GM12892 (cell line): ENCODE measurements at places on chromosomes 7 and 10.

GRCh38 chr7:149422162-149422913 lies 38.5 kb downstream of the ZNF777 start:
- DNase-seq, result peak; percentile 96

DNA sequence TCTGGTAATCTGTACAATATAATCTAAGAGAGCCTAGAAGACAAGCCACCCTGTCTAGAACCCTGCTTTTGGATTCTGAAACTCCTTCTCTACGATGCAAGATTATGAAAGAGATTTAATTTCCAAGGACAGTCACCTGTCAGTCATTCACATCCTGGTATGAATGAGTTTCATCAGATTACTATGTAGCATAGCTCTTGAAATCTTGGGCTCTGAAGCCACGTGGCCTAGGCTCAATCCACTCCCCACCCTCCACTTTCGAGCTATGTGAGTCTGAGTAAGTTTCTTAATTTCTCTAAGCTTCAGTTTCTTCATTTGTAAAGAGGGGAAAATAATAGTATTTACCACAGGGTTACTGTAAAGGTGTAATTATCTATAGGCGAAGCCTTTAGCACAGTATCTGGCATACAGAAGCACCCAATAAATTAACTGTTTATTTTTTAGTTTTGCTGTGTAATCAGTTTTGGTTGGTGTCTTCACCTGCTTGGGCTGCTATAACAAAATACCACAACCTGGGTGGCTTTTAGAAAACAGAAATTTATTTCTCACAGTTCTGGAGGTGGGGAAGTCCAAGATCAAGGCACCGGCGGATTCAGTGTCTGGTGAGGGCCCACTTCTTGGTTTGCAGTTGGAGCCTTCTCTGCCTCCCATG lies 71.3 kb downstream of the MYOF start:
- no peak for DNase-seq

GRCh38 chr7:74068378-74069085 lies 15.1 kb upstream of the LIMK1 start:
- DNase-seq, result no peak

DNA sequence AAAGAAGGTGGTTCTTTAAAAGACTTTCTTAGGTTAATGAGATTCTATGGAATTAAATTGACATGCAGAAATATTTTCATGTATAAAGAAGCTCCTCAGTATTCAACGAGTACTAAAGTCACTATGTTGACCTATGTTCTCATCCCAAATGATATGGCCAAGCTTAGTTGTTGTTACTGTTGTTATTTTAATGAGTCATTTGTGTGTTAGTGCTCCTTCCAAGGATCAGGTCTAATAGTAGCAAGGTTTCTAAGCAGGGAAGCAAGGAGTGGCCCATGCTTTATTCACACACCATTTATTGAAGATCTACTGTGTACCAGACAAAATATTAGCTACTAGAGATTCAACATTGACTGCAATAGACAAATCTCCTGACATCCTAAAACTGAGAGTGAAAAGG lies 41.9 kb downstream of the LRRN3 start:
- no peak for DNase-seq

DNA sequence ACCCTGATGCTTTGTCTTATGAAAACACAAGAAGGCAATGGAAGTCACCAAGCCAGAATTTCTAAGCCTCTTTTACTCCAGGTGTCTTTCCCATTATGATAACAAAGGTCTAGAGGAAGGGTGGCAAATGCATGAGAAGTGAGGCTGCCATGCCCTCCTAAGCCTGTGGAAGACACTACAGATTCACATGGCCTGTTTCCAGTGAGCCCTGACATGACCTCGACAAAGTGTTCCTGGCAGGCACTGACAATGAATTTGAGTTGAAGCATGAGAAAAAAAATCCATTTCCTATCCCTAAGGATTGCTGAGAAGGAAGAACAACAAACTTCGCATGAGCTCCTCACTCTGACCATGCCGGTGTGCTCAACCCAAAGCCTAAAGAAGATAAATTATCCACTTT lies 268.0 kb downstream of the HTR7 start:
- no peak for DNase-seq

GRCh38 chr10:13146379-13146778 lies 15.0 kb upstream of the MCM10 start:
- DNase-seq, result no peak

DNA sequence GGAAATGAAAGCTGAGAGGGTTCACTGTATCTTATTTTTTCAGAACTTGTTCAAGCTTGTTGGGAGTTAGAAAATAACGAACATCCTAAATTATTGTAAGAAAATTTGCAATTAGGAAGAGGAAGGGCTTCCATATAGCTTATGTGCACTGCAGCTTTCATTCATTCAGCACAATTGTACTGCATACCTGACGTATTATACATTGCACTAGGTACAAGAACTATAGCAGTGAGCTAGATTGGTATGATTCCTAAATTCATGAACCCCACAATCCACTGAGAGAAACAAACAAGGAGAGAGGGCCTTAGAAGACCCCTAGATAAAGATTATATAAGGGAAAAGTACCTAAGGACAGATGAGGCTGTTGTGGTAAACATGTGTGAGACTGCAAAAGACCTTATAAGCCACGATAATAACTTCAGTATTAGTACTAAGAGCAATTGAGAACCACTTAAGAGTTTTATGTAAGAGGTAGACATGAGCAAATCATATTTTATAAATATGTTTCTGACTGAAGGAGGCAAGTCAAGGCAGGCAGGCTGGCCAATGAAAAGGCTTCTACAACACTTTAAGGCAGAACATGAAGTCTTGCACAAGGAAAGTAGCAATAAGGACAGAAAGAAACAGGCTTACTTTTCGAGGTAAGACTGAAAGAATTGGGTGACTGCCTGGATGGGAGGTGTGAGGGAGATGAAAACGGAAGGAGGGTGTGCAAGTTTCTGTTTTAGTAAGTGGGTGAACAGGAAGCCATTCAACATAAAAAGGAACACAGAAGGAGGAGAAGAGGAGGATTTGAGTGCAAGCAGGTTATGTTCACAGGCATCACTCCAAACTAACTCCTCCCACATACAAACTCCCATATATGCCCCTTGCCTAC lies 77.9 kb upstream of the LRRN3 start:
- DNase-seq, result peak; percentile 1

- DNase-seq, result no peak
Measured at GRCh38 chr10:131909014-131909808, 8.4 kb downstream of the PPP2R2D start.

GRCh38 chr10:95560278-95561176 lies 644 bp downstream of the SORBS1 start:
- DNase-seq, result peak; percentile 56

- DNase-seq, result no peak
Measured at GRCh38 chr10:84114088-84114667, 25.1 kb upstream of the GHITM start.

DNA sequence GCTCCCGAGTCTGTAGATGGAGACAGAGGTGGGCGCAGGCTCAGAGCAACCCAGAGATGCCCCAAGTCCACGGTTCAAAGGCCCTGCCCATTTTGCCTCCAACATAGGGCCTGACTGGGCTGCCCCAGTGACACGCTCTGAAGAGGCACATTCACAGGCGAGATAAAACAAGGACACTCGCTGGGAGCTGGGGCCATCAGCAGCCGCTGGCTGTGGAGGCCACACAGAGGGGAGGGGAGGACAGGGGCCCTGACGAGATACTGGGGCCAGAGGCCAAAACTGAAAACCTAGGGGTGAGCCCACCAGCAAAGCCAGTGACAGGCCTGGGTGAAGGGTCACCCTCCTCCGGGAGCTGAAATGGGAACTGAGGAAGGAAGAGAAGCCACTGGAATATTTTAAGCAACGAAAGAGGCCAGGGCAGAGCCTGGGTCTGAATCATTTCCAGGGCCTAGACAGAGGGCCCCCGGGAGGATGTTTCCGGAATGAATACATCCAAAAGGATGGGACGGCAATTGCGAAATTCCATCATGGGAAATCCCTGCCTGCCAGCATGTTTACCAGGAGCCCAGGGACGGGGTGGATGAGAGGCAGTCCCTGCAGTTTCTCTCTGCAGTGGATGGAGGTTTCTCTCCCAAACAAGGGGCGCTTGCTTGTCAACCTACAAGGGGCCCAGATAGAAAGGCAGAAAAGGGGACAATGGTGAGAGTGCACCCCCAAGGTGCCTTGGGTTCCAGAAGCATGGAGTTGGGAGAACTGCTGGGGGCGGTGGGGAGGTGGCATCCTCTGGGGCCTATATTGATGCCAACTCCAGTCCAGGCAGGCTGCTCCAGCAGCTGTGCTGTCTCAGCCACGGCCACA lies 29.0 kb upstream of the HSPA12A start:
- DNase-seq, result no peak

DNA sequence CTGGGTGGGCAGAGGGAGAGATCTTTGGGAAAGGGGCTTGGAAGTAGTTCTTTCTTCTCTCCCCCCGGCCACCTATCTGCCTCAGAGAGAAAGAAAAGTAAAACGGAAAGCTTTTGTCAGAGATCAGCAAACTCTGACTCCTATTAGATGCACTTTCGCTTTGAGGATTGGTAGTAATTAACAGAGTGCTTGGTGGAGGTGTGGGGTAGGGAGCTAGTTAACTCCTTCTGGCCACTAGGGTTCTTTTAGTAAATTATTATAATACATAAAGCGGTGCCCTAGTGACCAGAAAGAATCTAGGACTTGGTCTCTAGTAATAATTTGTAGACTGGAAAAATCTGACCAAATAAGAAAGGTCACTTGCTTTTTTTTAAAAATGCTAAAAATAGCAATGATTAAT lies 54.6 kb downstream of the CPVL start:
- peak; percentile 36 for DNase-seq

DNA sequence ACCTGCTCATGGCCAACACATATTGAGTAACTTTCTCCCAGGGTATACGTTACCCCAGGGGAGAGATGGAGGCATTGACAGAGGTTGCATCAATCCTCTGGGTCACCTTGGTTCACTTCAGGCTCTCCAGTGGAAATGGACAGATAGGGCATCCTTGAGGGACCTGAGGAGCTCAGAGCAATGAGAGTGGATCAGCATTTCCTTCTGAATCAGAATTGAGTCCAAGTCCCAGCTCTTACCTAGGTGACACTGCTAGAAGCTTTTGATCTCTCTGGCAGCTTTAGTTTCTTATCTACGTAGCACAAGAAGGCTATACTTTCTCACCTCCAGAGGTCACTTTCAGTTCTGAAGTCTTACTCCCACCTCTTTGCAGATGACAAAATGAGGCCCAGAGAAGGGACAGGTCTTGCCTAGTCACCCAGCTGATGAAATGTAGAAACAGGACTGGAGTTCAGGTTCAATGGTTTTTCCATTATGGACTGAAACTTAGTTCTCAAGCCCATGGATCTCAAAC lies 35.2 kb downstream of the PANK1 start:
- no peak for DNase-seq

DNA sequence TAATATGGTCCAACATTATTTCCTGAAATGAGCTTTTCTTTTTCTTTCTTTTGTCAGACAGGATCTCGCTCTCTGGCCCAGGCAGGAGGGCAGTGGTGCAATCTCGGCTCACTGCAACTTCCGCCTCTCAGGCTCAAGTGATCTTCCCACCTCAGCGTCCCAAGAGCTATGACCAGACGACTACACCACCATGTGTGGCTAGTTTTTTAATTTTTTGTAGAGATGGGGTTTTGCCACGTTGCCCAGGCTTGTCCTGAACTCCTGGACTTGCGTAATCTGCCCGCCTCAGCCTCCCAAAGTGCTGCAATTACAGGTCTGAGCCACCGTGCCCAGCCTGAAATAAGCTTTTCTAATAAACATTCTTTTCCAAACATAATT lies 48.6 kb downstream of the CUL2 start:
- no peak for DNase-seq

DNA sequence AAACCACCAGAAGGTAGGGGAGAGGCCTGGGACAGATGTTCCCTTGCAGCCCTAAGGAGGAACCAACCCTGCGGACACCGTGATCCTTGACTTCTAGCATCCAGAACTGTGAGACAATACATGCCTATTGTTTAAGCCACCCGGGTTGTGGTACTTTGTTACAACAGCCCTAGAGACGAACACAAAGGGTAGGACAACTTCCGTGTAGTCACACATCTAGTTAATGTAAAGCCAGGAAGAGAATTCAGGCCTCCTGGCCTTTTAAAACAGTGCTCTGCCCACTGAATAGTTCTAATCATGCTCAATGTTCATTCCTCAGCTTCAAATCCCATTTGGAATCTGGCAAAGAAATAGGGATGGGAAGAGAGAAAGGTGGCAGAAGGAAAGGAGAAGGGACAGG lies 240.2 kb upstream of the KMT2E start:
- no peak for DNase-seq

- DNase-seq, result no peak
Measured at GRCh38 chr10:117778241-117778640, 235.7 kb downstream of the EMX2 start.
